Glomerular endothelial cell (primary cell): ENCODE measurements at places on chromosomes 7 and 10. TPM values are rescaled to one million over a fixed set of nuclear protein-coding genes. Genes with fewer than 3 reads are reported as not detected.

GRCh38 chr7:107035446-107035845 is 9.1 kb upstream of the PRKAR2B start:
- no peak for DNase-seq

DNA sequence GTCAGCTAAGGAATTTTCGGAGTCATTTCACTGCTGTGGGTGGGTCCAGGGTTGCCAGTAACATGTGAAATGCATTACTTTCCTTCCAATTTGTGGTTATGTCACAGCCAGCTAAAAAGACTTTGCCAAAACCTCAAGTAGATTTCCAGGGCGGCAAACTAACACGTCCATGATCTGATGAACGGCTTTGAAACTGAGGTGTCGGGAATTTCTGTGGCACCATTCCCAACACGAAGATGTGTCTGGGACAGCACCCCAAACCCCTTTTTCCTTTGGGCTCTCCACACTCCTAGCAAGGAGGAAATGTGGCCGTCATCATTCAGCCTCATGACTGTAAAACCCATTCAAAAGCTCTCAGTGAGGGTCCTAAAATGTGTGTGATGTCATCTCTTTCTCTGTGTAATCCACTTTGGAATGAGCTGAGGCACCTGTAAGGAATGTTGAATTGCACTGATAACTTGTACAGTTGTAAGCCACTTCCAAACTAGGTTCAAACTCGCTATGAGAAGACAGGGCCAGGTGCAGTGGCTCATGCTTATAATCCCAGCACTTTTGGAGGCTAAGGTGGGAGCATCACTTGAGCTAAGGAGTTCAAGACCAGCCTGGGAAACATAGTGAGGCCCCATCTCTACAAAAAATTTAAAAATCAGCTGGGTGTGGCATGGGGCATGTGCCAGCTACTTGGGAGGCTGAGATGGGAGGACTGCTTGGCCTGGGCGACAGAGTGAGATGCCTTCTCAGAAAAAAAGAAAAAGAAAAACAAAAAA is 146.1 kb upstream of the FRMD4A start:
- no peak for DNase-seq

DNA sequence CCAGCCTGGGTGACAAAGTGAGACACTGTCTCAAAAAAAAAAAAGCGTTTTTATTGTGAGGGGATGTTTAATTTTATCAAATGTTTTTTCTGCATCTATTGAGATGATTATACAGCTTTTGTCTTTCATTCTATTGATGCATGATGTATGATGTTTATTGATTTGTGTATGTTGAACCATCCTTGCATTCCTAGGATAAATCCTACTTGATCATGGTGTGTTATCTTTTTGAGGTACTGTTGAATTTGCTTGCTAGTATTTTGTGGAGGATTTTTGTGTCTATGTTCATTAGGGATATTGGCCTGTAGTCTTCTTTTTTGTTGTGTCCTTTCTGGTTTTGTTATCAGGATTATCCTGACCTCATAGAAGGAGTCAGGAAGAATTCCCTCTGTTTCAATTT is 22.3 kb upstream of the PLA2G12B start:
- no peak for DNase-seq

The CALN1 gene
- total RNA-seq = not detected in 2 replicates

DNA sequence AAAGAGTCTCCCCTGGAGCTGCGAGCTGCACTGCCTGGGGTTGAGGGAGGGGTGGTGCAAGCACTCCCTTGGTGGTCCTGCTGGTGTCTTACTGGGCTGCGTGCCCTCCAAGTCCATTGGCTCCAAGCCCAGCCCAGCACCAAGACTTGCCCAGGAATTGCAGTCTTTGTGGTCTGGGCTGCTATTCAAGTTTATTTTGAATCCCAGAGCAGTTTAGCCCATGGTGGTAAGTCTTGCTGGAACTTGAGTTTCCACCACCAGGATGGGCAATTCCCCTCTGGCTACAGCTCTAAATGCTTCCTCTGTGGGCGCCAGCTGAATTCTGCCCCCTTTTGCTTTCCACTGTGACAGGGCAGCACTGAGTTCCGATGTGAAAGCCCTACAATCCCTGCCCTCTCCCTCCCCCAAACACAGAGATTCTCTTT is 25.1 kb downstream of the GALNT11 start:
- no peak for DNase-seq

The ICA1 gene
- total RNA-seq = 26.6 and 43.2 TPM in 2 replicates

GRCh38 chr7:50189371-50189770 is 96.3 kb upstream of the ZPBP start:
- DNase-seq = no peak

DNA sequence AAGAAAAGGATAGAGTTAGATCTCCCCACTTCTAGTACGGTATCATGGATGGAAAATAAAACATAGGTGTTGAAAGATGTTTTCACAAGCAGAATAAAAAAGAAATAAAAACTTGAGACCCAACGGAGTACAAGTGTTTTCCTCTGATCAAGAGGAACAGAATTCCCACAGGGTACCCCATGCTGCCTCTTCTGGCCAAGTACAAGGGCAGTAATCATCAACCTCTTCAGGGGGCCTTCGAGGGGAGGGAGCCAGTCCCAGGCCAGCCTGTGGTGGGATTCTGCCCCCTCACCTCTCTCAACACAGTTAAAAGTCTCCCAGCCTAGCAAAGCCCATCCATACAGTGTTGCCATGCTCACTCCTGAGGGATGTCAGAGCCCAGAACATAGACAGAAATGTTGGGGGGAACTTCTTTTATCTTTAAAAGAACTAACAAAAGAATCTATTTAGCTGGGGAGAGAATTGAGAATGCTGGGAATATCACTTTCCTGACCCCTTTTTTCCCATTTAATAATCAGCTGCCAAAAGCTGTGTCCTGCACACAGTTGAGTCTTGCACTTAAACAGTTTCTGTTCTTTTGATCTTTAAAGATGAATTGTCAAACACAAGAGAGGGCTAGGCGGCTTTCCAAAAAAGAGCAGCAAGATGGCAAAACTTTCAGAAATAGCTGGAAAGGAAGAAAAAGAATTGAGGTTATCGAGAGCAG is 101.7 kb downstream of the PTN start:
- DNase-seq = no peak
